ENCODE measurements at places on chromosomes 3 and 15. TPM values are rescaled to one million over a fixed set of nuclear protein-coding genes. Genes with fewer than 3 reads are reported as not detected.

The ZSCAN2 gene
- total RNA-seq: 28.0 TPM

DNA sequence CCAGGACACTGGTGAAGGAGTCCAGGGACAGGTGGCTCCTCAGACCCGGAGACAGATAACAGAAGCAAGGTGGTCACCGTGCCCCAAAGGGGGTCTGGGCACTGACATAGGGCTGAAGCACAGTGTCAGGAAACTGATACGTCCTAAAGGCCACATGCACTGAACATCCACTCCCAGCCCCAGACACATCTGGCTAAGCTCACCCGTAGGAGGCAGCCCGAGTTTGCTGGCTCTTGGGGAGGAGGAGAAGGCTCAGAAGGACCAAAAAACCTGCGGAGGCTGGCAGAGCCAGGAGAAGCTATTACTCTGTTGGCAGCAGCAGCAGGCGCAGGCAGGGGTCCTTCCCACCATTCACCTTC lies 1.2 kb downstream of the CACNA2D2 start:
- H3K4me3 ChIP-seq: peak overlapping the region; percentile 72
- no peak for DNase-seq
- H3K27ac ChIP-seq: no peak overlapping the region
- H3K36me3 ChIP-seq: no peaks in the 10 kb centered on the region
- H3K4me1 ChIP-seq: peaks cover 2% of the 10 kb centered on the region
- peaks cover 22% of the 10 kb centered on the region for H3K27me3 ChIP-seq

DNA sequence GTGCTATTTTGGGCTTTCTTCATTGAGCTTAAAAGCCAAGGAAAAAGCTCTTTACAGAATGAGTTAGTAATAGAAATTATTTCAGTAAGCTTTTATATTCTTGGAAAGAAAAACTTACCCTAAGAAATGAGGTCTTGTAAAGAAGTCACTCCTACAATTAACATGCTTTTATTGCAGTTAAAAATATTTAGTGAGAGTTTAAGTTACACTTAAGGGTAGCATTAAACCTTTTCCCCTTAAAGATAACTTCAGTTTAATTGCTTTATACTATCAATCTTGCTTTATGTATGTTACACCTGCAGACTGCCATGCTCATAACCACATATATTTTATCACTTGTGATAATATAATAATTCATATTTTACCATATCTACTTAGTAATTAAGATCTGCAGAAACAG lies 426.2 kb downstream of the PLCL2 start:
- no peaks in the 10 kb centered on the region for H3K27me3 ChIP-seq
- H3K27ac ChIP-seq: no peak overlapping the region
- peaks cover 6% of the 10 kb centered on the region for H3K36me3 ChIP-seq
- H3K4me1 ChIP-seq: peaks cover 5% of the 10 kb centered on the region
- no peak for DNase-seq

DNA sequence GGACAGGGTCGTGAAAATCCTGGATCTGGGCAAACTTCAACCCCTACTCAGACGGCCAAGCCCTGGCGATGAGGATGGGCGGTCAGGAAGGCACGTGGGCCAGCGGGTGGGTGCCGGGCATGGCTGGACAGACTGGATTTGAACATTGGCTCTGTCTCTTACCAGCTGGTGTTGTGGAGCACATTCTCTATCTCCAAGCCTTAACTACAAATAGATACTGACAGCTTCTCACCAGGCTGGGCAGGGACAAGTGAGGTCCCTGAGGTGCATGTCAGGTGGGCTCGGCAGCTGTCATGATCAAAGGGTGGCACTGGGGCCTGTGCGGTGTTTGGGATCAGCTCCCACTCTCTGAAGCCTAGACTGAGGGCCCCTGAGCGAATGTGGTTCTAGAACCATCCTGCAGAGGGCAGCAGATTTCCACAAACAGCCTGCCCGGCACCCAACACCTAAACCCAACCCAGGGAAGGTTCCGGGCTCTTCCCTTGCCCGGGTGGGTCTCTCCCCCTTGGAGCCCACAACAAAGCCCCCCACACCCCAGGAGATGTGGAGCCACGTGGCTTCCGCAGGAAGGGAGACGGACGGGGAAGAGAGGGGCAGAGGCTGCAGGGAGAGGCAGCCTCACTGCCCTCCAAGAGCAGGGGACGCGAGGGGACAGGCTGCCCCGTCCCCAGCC lies 58.4 kb downstream of the RGMA start:
- no peak overlapping the region for H3K4me3 ChIP-seq
- peak overlapping the region; percentile 53 for H3K27ac ChIP-seq
- H3K36me3 ChIP-seq: peaks cover 28% of the 10 kb centered on the region
- peak; percentile 93 for DNase-seq
- H3K27me3 ChIP-seq: no peaks in the 10 kb centered on the region
- H3K4me1 ChIP-seq: peaks cover 4% of the 10 kb centered on the region

DNA sequence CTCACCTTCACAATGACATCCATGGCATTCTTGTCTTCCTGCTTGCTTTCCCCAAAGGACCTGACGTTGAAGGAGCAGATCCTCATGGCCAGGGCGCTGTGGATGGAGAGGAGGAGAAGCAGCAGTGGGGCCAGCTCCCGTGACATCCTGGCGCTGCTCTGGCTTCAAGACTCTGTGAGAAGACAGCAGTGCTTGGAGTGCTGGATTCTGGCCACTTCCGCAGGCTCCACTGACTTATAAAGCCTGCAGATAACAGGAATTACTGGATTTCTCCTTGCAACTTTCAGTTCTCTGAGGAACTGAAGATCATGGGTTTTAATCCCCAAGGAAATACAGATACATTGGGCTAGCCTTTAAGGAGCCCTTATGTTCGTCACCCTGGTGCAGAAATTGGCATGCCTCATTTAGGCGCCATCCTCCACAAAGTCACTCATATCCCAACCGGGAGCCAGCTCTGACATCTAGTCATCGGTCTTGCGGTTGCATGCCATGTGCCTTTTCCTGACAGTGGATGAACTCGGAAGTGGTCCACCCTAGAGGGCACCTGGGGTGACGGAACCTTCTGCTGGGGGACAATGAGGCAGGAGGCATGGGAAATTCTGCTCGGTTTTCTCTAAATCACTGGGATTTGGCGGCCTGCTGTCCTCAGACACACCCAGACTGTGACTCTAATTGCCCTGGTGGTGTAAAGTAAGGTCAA lies at the start of gene DNASE1L3:
DNASE1L3 (minus strand) TSS at position 212 of the 700 bp plus-strand sequence; CDS start at position 146, 66 bp downstream.
- no peak within 1 kb of the TSS for H3K27ac ChIP-seq
- no peaks in the 10 kb centered on the region for H3K27me3 ChIP-seq
- H3K36me3 ChIP-seq: no peaks in the 10 kb centered on the region
- peak; percentile 37 for DNase-seq

The RPP14 gene
- total RNA-seq: 23.8 TPM

DNA sequence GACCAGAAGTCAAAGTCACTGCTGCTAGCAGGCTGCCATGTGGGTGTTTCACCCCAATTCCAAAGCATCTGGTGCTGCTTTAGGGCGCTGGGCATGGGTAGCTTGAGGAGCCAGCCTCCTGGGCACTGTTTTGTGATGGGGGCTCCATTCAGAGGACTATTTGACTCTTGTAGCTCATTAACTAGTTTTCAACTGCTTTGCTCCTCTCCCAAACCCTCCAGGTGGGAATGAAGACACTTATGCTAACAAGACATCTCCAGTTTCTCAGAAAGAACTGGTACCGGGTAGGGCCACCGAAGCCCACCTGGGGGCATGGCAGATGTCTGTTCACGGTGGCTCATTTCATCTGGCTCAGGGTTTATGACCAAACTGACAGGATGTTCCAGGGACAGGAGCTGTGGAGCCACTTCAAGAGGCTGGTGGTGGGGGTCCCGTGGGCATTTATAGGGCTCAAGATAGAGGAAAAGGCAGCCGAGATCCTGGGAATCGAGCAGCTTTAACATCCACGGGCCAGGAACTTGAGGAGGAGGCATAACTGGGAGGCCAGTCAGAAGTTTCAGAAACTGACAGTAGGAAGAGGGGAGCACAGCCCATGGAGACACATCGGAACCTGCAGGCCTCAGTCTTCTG lies 17.7 kb downstream of the AMOTL2 start:
- peak; percentile 50 for DNase-seq
- H3K27ac ChIP-seq: peak overlapping the region; percentile 13
- no peak overlapping the region for H3K4me3 ChIP-seq
- peaks cover 79% of the 10 kb centered on the region for H3K36me3 ChIP-seq
- H3K4me1 ChIP-seq: peaks cover 21% of the 10 kb centered on the region

- peaks cover 8% of the 10 kb centered on the region for H3K36me3 ChIP-seq
- no peak for DNase-seq
- no peaks in the 10 kb centered on the region for H3K27me3 ChIP-seq
- peaks cover 4% of the 10 kb centered on the region for H3K4me1 ChIP-seq
- H3K4me3 ChIP-seq: no peak overlapping the region
- H3K27ac ChIP-seq: no peak overlapping the region
Measured at GRCh38 chr3:43497422-43497821, 124.4 kb downstream of the ANO10 start.

DNA sequence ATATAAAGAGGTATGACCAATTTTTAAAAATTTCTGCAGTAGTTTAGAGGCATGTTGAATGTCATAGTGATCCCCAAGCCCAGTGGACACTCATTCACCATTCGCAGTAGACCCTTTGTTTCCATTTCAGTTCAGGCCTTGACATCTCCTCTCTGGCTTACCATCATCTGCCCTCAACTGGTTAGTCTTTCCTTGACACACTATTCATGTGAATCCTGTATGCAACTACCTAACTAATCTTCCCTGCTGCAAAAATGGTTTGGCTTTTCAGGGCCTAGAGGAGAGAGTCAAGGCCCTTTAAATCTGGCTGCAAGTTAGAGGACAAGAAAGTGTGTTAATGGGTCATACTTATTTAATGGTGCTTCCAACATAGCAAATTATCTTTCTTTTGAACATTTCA lies 10.9 kb downstream of the APH1B start:
- no peak overlapping the region for H3K27ac ChIP-seq
- no peaks in the 10 kb centered on the region for H3K36me3 ChIP-seq
- no peaks in the 10 kb centered on the region for H3K27me3 ChIP-seq

The SLC25A38 gene
- 35.2 TPM for total RNA-seq

DNA sequence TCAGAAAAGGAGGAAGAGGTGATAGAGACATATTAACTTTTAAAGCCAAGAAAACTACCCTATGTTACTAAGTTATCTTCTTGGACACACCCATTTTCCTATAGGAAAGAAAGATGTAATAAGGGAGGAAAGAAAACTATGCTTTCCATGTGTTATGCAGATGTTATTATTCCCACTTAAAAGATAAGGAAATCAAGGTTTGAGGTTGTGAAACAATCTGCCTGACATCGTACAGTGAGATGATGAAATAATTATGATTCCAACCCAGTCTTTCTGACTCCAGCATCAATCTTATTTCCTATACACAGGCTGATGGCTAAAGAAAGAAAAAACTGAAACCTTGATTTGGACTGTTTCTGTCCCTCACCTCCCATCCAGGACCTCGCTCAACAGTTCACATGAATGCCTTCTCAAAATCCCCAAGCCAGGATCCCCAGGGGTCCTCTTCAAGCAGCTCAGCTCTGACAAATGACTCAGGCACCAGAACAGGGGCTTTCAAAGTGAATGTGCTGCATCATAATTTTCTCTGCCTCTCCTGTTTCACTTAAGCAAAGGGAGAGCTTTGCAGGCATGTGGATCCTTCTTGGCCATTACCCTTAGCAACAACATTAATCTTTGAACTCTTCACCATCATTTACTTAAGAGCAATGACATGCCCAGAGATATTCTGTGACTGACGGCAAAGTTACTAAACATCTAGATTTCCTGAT lies 12.4 kb upstream of the EID1 start:
- no peaks in the 10 kb centered on the region for H3K27me3 ChIP-seq
- DNase-seq: peak; percentile 76
- no peaks in the 10 kb centered on the region for H3K4me1 ChIP-seq

- H3K27ac ChIP-seq: no peak overlapping the region
- no peaks in the 10 kb centered on the region for H3K27me3 ChIP-seq
- no peaks in the 10 kb centered on the region for H3K36me3 ChIP-seq
- no peak overlapping the region for H3K4me3 ChIP-seq
- H3K4me1 ChIP-seq: peaks cover 18% of the 10 kb centered on the region
Measured at GRCh38 chr3:59451800-59452746, 402.2 kb upstream of the CFAP20DC start.

GRCh38 chr3:56904552-56905215 lies 102.9 kb upstream of the ARHGEF3 start:
- H3K36me3 ChIP-seq: no peaks in the 10 kb centered on the region
- no peak overlapping the region for H3K27ac ChIP-seq
- no peak for DNase-seq
- no peak overlapping the region for H3K4me3 ChIP-seq
- no peaks in the 10 kb centered on the region for H3K4me1 ChIP-seq

DNA sequence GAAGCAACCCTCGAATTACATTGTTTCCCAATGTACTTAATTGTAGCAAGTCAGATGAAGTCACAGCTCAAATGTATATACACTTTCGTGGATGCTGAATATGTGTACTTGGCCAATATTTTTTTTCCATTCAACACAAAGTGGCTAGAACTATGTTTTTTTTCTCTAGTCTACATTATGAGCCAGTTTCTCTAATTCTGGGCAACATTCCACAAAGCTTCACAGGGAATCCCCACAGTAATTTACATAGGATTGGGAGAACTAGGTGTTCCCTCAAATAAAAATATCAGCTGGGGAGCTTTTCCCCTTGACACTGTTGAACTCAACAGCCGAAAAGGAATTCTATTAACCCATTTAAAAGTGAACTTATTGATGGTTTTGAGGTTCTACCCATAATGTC lies 493.1 kb downstream of the MECOM start:
- no peak overlapping the region for H3K27ac ChIP-seq
- DNase-seq: no peak
- H3K4me1 ChIP-seq: no peaks in the 10 kb centered on the region
- H3K4me3 ChIP-seq: no peak overlapping the region
- H3K27me3 ChIP-seq: no peaks in the 10 kb centered on the region
- H3K36me3 ChIP-seq: no peaks in the 10 kb centered on the region

DNA sequence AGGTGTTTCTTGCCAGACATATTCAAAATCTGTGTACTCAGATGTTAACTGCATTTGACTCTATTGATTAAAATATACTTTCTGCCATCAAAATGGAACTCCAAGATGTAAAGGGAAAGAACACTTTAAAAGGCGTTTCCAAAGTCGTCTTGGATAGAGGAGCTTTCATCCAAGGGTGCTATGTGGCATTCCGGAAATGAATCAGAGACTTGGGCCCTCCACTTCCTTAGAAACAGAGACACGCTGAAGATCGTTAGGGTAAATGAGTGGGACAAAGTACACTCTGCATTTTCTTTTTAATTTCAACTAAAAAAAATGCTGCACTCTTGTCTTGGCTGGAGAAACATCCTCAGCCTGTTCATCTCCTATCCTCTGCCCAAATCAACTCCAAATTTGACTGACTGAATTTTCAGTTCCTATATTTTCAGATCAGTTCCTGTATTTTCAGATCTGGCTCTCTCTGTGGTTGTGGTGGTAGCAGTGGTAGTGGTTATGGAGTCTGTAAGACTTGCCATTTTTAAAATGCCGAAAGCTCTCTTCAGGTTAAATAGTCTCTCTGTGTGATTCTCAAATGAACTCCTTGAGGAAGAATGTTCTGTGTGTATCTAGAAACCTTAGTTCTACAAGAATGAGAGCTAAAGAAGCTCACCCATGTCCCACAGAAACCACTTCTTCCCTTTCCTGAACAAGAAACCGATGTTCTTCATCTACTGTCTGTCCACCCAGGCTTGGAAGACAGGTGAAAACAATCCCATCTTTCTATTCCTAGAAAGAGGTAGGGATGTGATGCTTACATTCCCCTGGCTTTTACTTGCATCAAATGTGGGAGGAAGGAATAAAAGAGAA lies 156.8 kb upstream of the ICE2 start:
- H3K27ac ChIP-seq: no peak overlapping the region
- no peaks in the 10 kb centered on the region for H3K4me1 ChIP-seq
- no peak for DNase-seq
- H3K4me3 ChIP-seq: no peak overlapping the region
- H3K27me3 ChIP-seq: no peaks in the 10 kb centered on the region

Data from endodermal cell (in vitro differentiated cells).